ENCODE measurements at places on chromosomes 2 and 18.

GRCh38 chr18:33871363-33872025, 293.5 kb downstream of the ASXL3 start:
- DNase-seq = no peak

DNA sequence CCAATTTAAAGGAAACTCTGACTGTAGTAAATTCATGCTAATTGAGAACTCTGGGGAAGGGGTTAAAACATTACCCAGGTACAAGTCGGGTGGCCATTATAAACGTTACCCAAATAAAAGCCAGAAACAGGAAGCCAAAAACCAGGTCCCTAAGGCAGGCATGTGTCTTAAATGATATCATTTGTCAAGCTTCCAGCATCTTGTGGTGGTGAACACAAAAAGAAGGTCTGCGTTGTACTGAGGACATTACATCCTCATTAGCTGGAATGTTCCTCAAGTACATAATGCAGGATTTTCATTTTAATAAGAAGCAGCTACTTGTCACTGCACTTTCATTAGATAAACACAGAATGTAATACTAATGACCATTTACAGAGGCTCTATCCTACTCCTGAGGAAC, 10.9 kb downstream of the PTGR3 start:
- DNase-seq = no peak

GRCh38 chr2:143692162-143692561, 562.9 kb downstream of the ARHGAP15 start:
- DNase-seq = no peak

DNA sequence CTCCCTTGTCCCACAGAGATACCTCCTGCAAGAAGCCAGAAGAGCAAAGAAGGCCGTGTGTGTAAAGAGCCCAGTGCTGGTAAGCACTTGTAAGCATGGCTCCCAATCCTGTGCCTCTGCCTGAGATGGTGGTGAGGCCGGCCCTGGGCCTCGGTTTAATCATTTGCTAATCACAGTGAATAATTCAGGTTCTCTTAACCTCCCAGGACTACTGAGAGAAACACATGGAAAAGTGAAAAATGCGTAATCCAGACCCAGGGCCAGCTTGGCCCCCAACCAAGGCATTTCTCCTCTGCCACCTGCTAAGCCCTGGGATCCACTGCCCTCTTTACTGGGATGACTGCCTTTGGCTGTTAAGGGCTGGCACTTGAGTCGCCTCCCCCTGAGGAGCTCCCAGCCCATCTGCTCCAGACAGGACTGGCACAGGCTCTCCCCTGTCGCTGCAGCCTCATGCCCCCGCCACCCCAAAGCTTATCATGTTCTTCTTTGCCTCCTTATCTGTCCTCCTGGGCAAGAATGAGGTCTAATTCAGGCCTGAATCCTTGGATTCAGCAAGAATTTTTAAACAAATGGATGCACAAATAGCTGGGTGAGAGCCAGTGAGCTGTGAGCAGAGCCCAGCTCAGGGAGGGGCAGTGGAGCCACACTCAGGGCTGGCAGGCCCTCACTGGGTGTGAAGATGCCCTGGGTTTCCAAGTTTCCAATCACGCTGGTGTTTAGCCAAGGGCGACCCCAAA, 193.9 kb upstream of the HS6ST1 start:
- no peak for DNase-seq

DNA sequence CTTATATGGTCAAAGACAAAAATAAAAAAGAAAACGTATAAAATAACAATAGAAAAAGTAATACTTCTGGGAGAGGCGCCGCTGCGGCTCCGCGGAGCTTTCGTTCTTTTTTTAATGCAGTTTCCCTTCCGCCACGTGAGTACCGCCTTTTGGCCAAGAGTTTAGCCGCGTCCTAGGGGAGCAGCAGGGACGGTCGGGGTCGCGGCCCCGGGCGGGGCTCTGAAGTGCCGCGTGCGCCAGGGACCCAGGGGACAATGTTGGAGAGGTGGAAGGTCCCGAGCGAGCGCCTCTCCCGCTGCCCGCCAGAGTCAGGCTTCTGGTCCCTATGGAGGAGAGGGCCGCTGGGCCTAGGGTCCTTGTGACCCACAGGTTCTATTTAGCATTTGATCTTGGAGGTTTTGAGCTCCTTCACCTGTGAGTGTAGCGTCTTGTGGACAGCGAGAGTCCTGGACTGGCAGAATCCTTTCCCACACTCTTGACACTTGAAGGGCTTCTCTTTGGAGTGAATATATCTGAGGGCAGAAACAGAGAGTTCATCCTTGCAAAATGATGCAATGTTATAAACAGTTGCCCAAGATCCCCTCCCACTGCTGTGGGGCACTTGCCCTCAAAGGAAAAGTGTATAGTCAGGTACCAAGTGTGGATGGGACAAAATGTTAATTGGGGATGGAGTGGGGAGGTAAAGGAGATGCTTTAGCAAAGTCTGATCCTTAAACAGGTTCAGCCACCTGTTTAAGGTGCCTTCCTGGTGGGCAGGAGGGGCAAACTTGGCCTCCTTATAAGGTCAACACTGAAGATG, 6.3 kb downstream of the OSR1 start:
- DNase-seq = no peak

DNA sequence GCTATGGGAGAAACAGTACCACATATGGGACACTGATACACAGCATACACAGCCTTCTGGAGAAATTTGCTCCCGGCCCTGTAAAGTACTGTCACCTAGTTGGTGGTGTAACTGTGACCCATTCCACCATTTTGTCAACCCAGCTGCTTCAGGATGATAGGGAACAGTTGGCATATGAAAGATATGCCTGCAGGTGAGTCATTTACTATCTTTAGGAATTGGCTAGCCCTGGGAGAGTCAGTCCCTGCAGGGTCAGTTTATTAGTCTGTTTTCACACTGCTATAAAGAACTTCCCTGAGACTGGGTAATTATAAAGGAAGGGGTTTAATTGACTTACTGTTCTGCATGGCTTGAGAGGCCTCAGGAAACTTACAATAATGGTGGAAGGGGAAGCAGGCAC, 30.0 kb upstream of the PTPRM start:
- DNase-seq = no peak

DNA sequence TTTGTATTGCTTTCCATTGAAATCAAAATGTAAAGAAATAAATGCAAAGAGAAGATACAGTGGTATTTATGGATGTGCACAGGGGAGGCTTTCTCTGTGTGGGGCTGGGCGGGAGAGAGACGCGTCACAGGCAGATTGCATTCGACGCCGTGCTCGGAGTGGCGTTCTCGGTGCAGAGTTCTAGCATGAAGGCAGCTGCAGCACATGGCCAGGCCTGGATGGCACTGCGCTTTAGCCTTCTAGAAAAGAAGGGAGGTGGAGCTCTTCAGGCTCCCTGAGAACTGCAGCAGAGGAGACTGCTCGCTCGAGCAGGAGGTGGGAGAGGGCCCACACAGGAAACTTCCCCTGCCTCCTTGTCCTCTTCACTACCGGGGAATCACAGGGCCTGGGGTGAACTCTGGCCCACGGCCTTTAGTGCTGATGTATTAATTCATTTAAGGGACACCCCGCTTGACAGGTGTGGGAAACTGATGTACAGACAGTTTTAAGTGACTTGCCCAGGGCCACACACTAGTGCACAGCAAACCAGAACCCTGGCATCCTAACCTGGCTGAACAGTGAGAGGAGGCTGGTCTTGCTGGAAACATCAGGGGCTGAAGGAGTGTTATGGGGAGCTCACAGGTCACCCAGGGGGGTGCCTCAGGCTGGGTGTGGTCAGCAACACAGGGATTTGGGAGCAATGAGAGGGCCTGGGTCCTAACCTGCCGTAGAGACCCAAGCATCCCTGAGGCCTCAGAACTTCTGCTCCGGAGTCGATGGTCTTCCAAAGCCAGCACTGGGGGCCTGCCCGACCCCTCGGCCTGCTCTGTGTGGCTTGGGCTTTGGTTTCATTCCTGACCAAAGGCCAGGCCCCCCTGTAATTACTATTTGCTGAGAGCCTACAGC, 199.9 kb downstream of the HDAC4 start:
- DNase-seq = peak; percentile 5

DNA sequence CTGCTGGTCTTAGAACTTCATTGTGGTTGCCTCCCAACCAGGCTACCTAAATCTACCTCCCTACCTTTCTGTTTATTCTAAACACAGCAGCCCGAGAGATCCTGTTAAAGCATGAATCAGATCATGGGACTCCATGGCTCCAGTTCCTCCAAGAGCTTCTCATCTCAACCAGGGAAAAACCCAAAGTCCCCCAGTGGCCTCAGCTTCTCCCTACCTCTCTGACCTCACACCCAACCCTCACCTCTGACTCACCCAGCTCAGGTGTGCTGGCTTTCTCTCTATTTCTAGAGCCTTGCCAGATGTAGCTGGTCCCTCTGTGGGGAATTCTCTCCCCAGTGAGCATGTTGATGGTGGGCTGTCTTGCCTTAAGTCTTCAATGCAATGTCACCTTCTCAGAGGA, 93.8 kb upstream of the COPS8 start:
- no peak for DNase-seq

- DNase-seq = no peak
Observed at GRCh38 chr18:78244779-78245178, 734.8 kb upstream of the SALL3 start.

DNA sequence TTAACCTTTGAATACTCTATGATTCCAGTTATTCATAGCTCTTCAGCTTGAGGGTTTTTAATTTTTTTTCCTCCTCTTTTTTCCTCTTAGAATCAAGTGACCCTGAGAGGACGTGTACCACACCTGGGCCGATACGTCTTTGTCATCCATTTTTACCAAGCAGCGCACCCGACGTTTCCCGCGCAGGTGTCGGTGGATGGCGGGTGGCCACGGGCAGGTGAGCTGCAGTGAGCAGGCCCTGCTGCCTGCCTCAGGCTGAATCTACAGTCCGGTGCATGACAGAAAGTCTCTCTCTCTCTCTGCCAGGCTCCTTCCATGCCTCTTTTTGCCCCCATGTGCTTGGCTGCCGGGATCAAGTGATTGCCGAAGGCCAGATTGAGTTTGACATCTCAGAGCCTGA, 153.1 kb downstream of the LAMA3 start:
- no peak for DNase-seq

- DNase-seq = no peak
Observed at GRCh38 chr2:117957616-117958015, 56.3 kb downstream of the CCDC93 start.

DNA sequence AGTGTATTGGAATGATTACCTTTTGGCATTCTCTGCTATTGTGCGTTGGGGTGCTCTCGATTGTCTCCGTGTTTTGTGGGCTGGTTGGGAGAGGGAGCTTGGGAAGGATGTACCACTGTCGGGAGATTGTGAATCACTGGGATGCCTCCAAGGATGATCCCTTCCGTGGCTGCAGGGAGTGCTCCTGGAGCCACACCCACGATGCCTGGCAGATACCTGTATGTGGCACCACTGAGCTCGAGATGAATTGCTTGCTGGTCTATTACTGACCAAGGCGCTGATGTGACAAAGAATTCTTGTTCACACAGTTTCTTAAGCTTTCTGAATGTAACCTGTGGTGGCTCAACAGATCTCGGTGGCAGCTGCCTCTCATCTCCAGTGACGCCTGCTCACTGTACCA, 159.7 kb upstream of the LHCGR start:
- no peak for DNase-seq

DNA sequence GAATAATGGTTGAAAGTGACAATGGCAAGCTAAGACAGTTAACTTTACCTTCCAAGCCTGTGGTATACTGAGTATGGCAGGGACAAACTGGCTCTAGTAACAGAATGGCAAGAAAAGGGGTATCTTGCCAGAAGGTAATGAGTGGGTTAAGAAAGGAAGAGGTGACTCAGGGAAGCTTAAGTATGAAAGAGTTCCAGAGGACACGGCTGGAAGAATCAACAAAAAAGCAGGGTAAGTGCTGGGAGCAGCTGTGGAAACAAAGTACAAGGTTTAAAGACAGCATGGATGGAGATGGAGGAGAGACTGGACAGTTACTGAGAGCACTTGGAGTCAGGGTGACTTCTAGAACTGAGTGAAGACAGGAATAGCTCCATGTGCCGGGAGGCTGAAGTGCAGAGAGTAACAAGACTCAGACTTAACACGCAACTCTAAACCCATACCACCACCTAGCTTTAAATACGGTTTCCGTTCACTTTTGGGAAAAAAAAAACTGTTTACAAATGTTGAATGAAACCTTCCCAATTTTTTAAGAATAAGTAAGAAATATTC, 69.0 kb downstream of the REV1 start:
- no peak for DNase-seq

- peak; percentile 22 for DNase-seq
Observed at GRCh38 chr2:101152272-101153076, 1.3 kb upstream of the TBC1D8 start.

Data from CD4-positive, alpha-beta T cell treated with Interleukin-4 for 1 hour (primary cell).